ENCODE measurements at places on chromosomes 2 and 18.
A peak's percentile ranks its signal among the peaks of the same experiment; 100 is the strongest.

- DNase-seq: no peak
Observed at GRCh38 chr2:216914491-216914890, 54.6 kb upstream of the TNP1 start.

GRCh38 chr2:63840081-63840784, 1.5 kb upstream of the UGP2 start:
- DNase-seq: peak; percentile 18

DNA sequence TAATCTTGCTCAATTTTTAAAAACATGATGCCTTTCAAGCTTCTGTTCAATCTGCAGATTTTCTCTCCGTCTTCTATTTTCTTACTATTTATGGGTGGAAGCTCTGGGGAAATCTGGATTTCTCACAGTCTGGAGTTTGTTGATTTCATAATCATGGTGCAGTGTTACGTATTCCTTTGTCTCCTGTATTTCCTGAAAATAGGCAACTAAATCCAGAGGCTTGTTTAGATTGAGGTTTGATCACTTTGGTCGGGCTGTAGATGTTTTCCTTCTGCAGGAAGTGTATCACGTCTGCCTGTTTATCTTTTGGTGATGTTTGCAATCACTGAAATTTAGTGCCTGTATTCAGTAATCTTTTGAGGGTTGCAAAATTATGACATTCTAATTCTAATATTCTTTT, 487.7 kb downstream of the LRRTM4 start:
- DNase-seq: no peak

DNA sequence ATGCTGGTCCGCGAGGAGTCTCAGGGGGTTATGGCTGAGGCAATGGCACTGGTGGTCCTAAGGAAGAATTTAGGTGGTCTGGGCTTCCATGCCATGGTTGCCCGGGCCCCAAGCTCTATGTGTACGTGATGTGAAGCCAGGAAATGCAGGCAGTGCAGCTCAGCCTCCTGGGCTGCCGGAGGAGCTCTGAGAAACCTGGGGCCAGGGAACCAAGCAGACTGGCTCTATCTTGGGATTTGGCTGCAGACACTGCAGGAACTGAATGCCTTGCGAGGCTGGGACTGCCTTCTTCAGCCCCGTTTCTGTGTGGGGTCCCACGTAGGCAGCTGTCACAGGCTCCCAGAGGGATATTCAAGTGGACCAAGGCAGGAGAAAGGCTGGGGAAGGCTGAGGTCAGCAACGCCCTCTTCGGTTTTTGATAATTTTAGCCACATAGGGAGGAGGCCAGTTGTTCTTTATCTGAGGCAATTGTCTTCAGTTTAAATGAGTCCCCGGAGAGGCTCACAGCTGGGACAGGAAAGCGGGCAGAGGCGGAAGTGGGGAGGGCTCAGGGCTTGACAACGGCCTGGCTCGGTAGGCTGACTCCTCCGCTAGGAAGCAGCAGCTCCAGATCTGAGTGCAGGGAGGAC, 77.7 kb downstream of the RHOB start:
- no peak for DNase-seq

DNA sequence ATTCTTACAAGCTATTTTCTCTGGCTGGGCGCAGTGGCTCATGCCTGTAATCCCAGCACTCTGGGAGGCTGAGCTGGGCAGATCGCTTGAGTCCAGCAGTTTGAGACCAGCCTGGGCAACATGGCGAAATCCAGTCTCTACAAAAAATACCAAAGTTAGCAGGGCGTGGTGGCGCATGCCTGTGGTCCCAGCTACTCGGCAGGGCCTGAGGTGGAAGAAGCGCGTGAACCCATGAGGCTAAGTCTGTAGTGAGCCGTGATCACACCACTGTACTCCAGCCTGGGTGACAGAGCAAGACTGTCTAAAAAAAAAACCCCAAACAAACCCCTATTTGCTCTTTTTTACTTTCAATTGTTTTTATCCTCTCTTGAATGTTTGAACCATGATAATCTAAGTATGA, 37.0 kb downstream of the PPP4R1 start:
- no peak for DNase-seq

DNA sequence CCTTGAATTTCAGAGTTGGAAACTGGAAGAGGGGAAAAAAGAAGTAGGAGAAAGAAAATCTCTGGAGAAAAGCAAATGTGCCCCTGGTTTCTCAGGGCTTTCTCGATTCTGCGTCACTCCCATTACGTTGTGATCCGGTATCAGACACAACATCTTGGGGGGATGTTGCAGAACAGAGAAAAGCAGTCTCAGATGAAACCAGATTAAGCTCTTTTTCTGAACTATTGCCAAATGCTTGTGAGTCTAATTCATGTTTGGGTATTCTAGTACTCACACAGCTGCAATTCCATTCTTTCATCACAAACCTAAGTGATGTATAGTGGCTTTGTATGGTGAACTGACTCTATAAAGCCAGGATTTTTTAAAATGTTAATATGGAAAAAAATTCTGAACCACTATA, 233.2 kb downstream of the TCF4 start:
- DNase-seq: no peak

DNA sequence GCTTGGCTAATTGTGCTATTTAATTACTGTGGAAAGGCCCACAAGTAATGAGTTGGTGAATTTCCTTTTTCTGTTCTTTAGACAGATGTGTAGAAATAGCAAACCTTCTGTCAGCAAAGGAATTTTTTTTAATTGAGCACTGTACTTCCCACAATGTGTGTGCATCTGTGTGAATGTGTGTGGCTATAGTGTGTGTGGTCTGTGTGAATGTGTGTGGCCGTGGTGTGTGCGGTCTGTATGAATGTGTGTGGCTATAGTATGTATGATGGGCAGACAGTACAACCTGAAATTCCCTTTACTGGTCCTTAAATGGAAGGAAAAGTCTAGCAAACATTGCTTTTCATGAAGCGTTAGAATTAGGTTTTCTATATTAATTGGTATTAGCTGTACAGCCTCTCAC, 203.5 kb upstream of the TPO start:
- no peak for DNase-seq

DNA sequence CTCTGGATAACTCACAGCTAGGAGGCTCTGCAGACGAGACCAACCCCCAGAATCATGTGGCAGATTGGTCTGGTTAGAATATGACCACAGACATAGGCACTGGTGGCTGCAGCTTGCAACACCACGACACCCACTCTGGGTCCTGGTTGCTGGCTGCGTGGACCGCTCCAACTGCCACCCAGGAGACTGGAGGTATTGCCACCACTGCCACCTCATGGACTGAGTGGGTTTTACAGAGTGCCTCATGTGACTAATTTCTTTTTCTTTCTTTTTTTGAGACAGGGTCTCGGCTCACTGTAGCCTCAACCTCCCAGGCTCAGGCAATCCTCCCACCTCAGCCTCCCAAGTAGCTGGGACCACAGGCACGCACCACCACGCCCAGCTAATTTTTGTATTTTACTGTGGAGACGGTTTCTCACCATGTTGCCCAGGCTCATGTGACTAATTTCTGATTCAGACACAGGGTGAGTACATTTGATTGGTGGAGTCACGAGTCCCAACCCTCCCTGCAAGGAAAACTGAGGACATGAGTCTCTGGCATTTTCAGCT, 29.9 kb upstream of the NT5DC4 start:
- peak; percentile 80 for DNase-seq

DNA sequence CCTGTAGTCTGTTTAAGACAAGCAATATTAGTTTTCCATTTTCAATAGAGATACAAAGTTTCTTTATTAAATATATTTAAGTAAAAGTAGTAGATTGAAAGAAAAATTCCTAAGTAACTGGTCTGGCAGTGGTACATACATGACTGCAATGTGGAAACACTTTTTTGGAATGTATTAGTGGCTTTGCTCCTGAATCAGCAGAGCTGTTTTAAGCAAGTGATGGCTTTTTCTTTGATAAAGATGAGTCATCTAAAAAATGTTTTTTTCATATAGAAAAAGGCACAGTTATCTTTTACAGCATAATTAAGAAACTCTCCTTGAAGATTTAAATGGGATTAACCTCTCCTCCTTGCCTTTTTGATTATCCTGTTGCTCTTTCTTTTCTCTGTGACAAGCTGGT, 34.9 kb downstream of the KDM3A start:
- DNase-seq: no peak

DNA sequence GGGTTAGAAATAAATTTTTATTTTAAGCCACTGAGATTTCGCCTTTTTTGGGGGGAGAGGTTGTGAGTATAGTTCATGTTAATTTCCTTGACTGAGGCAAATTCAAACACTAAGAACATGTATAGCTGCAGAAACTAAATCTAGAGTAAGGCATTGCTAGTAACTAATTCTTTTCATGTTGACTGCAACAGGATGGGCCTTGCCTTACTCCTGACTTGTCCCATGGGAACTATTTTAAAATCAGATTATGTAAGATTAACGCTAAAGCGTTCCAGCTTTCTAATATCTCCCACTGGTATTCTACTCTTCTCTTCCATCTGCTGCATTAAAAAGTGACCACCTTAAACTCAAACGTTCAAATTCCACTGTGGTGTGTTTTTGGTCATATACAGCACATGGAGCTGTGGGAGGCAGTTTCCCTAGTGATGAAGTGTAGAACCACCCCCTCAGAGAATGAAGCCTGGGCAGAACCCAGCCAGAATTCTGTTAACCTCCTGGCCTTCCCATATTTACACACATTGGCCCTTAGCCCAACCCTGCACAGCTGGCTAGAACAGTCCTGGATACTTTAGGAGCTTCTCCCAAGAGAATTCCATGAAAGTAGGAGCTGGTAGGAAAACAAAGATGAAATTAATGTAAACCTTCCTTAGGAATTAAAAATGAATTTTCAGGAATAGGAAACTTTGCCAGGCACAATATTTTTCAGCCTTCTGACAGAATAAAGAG, 687.8 kb downstream of the SLC4A3 start:
- no peak for DNase-seq

DNA sequence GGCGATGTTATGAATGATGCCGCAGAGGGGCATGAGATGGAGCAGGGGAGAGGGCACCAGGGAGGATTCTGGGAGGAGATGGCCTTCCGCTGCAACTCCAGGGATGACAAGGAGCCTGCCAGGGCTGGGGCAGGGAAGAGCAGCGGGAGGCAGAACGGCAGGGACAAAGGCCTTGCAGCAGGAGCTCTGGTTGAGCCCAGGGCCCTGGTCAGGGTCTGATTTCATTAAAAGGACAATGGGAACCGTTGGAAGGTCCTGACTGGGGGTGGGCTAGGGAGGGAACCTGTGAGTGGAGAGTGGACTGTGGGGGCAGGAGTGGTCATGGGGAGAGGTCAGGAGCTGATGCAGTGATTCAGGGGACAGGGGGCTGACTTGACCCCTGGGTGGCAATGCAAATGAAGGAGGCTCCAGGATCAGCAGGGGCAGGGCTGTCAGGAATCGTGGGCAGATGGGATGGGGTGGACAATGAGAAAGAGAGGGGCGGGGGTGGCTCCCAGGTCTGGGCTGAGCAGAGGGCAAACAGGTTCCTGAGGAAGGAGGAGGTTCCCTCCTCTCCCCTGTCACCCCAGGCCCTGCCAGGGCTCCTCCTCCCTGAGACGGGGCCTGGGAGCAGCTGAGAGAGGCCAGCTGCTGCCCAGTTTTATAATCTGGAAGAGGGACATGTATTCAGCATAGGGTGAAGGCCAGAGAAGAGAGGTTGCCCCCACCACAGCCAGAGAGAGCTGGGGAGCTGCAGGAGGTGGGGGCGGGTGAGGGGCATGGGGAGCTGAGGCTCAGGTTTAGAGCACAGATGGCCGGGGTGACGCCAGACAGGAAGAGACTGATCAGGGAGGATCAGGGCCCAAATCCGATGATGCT, 7.3 kb upstream of the DUSP2 start:
- DNase-seq: peak; percentile 8

GRCh38 chr2:189876271-189876670, 92.0 kb downstream of the PMS1 start:
- no peak for DNase-seq

- no peak for DNase-seq
Observed at GRCh38 chr2:176160986-176161824, 4.1 kb downstream of the HOXD3 start.

- DNase-seq: no peak
Observed at GRCh38 chr2:17878281-17879136, at the start of gene KCNS3. Gene KCNS3 (plus strand): TSS chr2:17878667. CDS start chr2:17931009, 52,342 bp downstream.

DNA sequence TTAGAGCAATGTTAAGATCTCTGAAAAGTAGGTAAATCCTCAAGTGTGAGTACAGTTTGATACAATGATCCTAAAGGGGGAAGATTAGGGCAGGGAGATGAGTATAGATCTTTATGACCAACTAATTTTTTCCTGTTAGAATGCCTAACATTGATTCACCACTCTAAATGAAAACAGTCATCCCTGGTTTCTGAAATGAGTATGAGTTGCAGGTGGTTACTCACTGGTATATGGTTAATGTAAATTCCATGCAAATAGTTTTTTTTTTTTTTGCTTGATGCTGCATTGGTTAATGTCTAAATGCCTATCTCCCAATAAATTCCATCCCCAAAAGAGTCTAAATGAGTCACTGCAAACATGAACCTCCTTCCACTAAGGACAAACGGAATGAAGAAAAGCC, 55.0 kb upstream of the SERPINB2 start:
- no peak for DNase-seq

DNA sequence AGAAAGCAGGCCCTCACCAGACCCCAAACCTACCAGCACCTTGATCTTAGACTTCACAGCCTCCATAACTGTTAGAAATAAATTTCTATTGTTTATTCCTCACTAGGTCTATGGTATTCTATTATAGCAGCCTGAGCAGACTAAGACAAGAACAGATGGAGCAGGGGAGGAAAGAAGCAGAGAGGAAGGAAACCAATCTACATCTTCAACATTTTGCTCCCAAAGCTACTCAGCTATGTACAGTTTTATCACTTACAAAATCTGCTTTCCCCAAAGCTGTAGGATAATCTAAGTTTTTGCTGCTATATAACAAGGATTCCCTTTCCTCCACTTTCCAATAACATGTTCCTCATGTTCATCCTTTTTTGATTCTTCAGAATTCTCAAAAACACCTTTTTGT, 274.4 kb upstream of the CHAC2 start:
- DNase-seq: no peak

DNA sequence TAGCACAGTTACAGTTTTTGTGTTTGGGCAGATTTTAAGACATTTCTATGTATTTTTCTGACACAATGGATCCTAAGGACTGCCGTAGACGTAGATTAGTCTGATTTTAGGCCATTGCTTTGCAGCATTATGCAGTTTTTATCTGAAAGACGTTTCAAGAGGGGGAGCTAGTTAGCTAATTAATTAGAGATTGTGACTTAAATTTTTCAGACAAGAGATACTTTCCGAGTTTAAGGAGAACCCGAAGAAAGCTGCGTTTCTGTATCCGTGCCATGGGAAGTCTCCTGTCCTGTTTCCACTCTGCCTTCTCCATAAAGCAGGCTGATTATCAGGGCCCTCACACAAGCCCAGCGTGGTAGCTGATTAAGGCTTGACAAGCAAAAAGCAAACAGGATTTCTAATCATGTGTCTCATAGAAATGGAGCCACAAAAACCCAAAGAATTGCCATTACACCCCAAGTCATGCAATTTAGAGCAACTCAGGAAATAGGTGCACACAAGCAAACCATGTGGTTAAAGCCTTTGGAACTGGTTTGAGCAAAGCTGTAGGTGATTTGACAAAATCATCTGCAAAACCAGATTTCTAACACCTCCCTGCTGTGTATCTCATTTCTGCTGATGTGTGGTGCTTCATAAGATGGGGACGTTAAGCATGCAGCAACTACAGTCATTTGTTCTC, 808.1 kb downstream of the RNF144A start:
- peak; percentile 46 for DNase-seq

- no peak for DNase-seq
Observed at GRCh38 chr2:96984300-96984699, 2.1 kb downstream of the FAM178B start.
